ENCODE measurements at places on chromosomes 13 and 19.

GRCh38 chr13:49454388-49455006 lies 10.4 kb downstream of the SETDB2 start:
- DNase-seq: no peak

GRCh38 chr13:97266772-97267417 lies 44.8 kb downstream of the MBNL2 start:
- no peak for DNase-seq

GRCh38 chr13:110154410-110154933 lies 152.5 kb downstream of the COL4A1 start:
- no peak for DNase-seq

- DNase-seq: no peak
These were observed 26.9 kb upstream of the PIK3R2 start for GRCh38 chr19:18126097-18126496.

- no peak for DNase-seq
These were observed 36.9 kb downstream of the POLR1D start for GRCh38 chr13:27658546-27658945.

DNA sequence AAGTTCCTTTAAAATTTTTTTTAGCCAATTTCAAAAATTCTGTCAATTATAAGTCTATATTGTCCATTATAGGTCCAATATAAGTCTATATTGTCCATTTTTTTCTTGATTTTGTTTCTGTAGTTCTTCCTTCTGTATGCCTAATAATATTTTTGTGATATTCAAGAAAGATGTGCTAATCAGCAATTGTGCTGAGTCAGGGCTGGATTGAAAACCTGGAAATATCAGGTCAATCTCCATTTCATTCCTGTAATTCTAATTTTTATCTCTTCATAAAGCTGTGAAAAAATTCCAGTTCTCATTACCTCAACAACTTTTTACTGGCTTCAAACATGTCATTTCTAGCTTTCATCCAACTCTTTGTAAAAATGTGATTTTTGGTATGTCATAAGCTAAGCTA lies 353.7 kb downstream of the SLITRK6 start:
- no peak for DNase-seq

- no peak for DNase-seq
These were observed 22.0 kb downstream of the BLOC1S3 start for GRCh38 chr19:45200568-45200967.

DNA sequence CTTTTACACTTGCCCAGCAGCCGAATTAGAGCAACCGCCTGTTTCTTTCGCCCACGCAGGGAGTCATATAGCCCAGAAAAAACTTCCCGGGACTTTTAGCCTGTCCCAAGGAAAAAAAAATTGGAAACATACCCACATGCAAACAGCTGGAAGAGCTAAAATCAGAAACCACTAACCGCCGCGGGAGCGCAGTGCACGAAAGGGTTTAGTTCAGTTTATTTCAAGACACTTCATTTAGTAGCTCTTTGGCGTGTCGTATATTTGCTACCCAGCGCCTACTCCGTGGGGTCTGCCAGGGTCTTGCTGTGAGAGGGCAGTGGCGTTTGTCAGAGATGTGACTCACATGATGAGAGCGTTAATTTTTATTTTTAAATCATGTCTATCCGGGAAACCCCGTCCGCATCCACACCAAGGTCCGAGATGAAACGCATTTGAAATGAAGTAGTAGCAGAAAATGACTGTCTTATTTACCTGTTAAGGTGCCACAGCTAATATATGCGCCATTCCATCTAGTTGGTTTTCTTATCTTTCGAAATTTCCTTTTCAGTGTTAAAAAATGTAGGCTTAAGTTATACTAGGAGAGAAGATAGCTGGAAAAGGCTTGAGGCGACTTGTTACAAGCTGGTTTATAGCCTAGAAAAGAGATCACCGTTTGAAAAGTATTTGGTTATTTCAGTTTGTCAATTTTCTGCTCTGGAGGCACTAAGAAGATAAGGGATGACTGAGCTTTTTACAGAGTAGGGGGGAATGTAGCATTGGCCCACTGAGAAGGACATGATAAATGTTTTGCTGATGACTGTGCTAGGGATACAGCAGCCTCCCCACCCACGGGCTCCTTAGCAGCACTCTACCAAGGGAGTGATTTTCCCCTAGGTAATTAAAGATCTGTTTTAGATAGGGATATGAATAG lies 1.7 kb downstream of the KLF5 start:
- DNase-seq: peak; percentile 14

DNA sequence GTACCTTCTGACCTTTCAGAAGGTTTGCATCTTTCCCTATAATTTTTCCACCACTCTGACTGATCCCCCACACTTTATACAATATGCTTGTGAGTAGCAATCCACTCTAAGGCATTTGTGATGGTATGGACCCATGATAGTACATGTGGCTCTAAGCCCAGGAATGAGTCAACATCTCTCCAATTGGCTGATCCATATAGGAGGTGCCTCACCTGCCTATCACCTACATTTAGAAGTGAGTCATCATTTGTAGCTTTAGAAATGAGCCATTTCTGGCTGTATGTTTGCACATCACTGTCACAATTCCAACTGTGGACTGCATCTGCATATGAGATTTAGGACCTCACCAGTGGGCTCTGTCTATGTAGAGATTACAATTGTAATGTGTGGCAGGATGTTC lies 133.1 kb upstream of the ZNF91 start:
- DNase-seq: no peak

DNA sequence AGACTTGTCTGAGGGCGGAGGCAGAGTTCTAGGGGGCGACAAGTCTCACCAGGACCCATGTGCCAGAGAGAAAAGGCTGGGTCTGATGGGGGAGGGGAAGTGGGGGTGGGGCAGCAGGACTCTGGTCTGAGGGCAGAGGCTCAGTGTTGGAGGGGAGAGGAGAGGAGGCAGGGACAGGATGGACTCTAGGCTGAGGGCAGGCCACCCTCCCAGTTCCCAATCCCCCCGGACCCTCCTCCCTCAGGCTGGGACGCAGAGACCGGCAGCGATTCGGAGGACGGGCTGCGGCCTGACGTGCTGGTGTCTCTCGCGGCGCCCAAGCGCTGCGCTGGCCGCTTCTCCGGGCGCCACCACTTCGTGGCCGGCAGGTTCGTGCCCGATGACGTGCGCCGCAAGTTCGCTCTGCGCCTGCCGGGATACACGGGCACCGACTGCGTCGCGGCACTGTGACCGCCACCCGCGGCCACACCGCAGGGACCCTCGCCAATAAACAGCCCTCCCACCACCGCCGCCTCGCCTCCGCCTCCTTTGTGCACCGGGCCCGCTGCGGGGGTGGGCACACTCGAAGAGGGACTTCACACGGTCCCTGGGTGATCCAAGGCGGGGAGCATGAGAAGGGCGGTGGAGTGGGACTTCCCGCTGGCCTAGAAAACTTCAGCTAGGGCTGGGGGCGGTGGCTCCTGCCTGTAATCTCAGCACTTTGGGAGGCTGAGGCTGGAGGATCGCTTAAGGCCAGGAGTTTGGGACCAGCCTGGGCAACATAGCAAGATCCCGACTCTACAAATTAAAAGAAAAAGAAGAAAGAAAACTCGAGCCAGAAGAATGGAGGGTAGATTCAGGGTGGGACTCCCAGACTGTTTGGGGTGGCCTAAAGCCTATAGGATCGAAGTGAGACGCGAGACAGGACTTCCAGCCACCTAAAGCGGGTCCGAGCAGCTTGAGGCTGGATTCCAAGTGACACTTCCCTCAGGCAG lies 703 bp upstream of the CILP2 start:
- no peak for DNase-seq

DNA sequence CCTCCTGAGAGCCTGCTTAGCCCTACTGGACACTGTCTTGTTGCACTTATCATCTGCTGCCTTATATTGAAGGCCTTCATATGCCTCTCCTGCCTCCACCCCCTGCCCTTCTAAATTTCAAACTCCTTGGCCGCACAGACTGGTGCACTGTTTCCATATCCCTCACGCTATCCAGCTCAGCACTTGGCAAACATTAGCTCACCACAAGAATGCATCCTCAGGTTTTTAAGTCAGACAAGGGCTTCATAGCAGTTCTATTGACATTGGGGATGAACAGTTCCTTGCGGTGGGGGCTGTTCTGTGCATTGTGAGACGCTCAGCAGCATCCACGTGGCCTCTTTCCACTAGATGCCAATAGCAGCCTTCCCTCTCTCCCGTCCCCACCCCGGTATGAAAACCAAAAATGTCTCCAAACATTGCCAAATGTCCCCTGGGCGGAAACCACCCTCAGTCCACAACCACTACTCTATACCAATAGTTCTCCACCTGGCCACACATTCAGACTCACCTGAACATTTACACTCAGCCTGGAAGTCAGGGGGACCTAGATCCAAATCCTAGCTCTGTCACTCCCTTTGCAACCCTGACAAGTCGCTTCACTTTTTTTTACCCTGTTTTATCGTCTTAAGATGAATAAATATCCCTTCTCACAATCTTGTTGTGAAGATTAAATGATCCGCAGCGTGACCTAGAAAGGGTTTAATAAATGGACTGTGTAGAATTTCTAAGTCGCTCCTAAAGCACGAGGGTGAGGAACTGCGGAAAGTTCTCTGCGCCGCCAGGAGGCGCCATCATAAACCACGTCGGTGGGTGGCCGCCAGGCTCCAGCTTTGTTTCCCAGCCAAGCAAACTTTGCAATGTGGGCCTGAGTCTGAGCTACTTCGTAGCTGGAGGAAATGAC lies 3.6 kb upstream of the CEACAM3 start:
- peak; percentile 61 for DNase-seq

- no peak for DNase-seq
These were observed 56.1 kb downstream of the PSPC1 start for GRCh38 chr13:19726611-19727010.

- peak; percentile 85 for DNase-seq
These were observed 1.0 kb downstream of the PRMT1 start for GRCh38 chr19:49677901-49678674.

DNA sequence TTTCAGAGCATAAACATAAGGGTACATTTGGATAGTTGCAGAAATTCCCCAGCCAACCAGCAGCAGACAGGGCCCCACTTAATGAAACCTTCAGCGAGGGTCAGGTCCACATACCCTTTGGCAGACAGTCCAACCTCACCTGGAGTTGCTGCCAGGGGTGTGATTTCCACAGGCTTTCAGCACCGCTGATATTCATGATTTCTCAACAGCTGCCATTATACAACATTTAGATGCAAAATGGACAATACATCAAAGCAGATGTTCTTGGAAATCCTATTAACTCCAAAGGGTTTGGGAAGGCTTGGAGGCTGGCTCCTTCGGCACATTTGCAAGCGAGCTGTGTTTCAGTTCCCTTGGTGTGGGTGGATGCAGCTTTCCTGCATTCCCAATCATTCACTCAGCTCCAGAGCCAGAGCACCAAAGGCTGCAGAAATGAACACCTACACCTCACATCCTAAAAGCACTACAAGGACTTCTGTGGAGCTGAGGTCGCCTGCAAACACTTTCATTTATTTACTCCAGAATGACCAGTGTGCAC lies 147.2 kb upstream of the VSTM2B start:
- DNase-seq: no peak
